ENCODE measurements at places on chromosomes 1 and 21.

GRCh38 chr1:186948535-186948934 lies 119.8 kb downstream of the PLA2G4A start:
- no peak for DNase-seq

DNA sequence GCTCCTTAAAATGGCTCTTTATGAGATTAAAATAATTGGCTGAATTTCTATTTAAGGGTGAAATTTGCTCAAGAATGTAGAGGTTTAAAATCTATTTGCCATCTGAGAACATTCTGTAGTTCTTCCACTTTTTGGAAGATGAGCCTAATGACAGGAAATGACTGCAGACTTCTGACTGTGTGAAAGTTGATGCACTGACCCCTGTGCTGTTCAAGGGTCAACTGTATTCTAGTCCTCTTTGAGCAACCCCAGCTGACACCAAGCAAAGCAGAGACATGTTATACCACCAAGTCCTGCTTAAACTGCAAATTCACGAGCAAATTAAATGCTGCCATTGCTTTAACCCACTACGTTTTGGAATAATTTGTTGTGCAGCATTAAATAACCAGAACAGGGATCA lies 26.6 kb downstream of the DDAH1 start:
- DNase-seq = no peak

- no peak for DNase-seq
Observed at GRCh38 chr1:89994231-89994804, 592 bp upstream of the ZNF326 start.

- DNase-seq = no peak
Observed at GRCh38 chr1:87061742-87062156, 147.3 kb downstream of the HS2ST1 start.

DNA sequence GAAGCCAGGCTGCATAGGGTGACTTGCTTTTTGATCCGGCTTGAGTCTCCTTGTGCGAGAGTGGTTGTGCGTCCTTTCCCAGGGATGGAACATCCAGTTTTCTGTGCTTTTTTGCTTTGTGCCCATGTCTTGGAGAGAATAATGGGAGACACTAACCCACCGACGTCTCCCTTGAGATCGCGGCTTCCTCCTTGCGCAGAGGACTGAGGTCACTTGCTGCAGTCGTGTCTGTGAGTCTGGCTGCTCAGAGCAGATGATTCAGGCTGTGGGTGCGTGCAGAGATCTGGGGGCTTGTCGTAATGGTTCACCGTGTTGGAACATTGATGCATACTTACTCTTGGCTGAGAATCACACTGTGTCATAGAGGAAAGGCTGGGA lies 164.5 kb upstream of the CACNA1E start:
- DNase-seq = no peak

- no peak for DNase-seq
Observed at GRCh38 chr1:226125831-226126230, 60.7 kb downstream of the ACBD3 start.

DNA sequence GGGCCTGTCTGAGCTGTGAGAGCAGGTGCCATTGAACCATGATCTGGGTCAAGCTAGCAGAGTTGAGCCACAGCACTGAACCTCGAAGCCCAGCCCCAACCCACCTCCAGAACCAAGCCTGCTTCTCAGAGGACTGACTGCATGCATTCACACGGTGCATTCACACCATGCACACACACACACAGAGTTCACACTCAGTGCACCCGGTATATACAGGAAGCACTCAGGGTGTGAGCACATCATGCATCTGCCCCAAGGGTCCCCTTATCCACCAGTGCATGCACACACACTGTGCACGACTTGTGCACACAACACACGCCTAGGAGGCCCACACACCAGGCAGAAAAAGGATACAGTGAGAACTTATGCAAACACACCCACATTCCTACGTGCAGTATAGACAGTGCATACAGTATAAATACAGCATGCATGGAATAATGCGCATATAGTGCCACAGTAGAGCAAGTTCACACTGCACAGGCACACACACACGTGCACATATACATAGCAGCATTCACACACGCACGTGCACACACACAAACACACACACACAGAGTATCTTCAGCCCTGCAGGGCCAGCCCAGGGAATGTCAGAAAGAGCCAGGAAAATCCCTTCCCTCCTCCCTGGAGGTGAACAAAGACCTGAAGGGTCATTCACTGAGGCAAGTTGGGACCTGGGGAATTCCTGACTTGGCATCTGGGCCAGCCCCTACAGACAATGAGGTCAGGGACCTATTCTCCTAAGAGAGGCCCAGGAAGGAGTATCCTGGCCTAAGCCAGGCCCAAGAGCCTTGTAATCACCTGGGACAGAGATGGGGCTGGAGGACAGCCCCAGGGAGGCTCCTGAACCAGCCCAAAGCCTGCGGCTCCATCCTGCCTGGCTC lies 42.1 kb downstream of the CAMK2N1 start:
- no peak for DNase-seq

DNA sequence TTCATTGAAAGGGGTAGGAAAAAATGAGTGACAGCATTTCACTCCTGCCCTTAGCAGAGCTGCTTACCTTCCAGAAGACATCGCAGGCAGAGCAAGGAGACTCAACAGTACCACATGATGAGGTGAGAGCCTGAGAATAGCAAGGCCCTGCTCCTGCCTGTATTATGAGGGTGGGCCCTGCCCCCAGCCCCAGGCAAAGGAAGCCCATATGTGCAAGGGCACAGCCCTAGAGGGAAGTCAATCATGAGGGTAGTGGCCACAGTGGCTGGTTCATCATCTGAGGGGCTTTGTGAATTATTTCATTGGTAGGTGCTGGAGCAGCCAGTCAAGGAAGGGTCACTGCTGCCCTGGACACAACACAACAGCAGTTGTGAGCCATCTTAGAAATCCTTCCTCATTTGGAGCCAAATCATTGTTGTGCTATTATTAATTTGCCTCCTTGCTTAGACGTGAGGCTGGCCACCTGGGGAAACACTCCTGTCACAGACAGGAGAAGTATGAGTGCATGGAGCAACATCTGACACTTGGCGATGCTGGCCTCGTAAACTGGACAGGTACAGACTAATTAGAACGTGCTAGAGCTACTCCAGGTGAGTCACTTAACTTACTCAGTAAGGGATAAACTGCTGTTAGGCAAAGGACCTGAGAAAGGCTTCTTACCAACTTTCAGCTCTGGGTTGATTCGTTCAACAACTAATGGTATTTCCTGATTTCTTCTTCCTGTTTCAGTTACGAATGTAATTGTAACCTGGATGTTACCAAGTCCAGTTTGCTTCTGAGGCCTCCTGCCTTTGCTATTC lies 22.7 kb upstream of the ACBD6 start:
- no peak for DNase-seq

DNA sequence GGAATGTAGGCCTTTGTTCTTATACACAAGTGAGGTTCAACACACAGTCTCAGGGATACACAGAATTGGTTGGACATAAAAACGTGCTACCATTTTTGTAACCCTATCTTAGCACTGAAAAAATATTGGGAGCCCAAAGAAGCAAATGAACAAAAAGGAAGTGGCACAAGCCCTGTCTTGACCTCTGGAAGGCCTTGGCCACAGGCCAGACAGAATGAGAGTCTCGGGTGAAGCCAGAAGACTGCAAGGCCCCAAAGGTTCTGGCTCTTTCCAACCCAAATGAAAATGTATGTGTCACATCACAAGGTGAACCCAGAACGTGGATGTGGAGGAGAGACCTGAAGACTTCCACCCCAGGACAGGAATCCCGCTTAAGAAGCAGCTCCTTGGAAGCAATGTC lies 57.3 kb downstream of the PGBD5 start:
- DNase-seq = no peak

GRCh38 chr1:70616946-70617345 lies 205.9 kb downstream of the CTH start:
- DNase-seq = no peak

GRCh38 chr1:66359269-66359668 lies 174.7 kb upstream of the SGIP1 start:
- DNase-seq = no peak

DNA sequence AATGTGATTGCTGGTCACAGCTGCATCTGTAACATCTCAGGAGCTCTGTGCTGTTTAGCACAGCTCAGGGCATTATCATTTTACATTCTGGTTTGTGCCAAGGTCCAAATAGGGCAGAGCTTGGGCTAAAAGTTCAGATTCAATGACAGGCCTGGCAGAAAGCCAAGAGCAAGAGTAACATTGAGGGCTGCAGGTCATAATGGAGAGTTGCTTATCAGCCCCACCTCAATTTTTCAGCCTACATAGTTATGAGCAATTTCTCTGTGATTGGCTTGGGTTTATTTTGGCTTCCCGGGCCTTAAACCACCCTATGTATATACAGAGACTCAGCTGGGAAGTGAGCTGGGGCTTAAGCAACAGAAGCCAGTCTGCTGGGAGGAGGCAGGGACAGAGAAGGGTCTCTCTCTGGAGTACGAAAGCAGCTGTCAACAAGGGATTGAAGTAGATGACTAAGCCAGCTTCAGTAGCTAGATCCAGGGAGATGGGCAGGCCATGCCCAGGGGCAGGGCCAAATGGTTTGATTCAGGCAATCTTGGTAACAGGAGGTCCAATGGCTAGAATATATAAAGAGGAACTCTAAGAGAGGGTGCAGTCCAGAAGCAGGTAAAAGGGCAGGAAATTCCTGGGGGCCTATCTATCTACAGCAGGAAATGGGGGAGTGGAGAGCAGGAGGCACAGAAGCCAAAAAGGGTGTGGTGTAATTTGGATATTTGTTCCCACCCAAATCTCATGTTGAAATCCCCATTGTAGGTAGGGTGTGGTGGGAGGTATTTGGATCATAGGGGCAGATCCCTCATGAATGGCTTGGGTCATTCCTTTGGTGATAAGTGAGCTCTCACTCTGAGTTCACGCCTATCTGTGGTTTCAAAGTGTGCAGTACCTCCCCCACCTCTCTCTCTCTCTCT lies 49.0 kb downstream of the BRINP2 start:
- DNase-seq = no peak

DNA sequence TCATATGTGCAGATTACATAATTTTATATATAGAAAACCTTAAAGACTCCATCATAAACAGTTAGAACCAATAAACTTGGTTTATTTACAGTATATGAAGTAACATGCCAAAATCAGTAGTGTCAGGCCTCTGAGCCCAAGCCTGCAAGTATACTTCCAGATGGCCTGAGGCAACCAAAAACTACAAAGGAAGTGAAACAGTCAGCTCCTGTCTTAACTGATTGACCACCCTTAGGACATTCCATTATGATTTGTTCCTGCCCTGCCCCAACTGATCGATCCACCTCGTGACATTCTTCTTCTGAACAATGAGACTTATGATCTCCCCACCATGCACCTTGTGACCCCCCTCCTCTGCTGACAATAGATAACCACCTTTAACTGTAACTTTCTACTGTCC lies 630.3 kb downstream of the AMY1C start:
- DNase-seq = no peak

DNA sequence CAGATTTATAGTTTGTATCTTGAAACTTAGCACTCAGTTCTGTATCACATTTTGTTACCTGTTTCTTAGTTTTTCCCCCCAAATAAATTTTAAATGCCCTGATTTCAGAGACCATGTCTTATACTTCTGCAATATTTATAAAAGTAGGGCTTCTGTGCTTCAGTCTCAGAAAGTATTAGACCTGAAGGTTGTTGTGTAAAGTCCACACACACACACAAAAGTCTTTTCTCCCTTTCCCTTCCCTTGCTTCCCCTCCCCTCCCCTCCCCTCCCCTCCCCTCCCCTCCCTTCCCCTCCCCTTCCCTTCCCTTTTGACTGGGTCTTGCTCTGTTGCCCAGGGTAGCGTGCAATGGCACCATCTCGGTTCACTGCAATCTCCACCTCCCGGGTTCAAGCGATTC lies 41.0 kb upstream of the KCNK1 start:
- DNase-seq = no peak

DNA sequence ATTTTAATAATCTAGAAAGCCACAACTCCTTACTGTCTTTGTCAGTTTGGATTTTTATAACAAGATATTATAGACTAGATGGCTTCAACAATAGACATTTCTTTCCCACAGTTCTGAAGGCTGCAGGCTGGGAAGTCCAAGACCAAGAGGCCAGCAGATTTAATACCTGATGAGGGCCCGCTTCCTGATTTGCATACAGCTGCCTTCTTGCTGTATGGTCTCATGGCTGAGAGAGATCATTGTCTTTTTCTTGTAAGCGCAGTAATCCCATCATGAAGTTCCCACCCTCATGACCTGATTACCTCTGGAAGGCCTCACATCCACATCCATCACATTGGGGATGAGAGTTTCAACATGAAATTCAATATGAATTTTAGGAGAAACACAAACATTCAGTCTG lies 9.8 kb downstream of the RPS6KC1 start:
- no peak for DNase-seq

DNA sequence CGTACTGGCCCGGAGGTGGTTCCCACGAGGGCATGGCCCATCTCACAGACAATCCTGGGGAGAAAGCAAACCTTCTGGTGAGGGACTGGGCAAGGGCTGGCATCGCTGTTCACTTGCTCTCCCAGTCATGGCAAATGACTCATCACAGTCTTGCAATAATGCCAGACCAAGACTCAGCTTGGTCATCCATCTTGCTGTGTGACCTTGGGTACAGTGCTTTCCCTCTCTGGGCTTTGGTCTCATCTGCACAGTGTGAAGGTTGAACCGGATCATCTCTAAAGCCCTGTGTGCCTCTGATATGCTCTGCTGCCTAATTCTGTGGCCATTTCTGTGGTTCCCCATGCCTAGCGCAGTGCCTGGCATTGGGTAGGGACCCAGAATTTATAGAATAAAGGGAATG lies 143.6 kb upstream of the CD34 start:
- no peak for DNase-seq

GRCh38 chr1:190138266-190138665 lies 339.4 kb downstream of the BRINP3 start:
- DNase-seq = no peak

DNA sequence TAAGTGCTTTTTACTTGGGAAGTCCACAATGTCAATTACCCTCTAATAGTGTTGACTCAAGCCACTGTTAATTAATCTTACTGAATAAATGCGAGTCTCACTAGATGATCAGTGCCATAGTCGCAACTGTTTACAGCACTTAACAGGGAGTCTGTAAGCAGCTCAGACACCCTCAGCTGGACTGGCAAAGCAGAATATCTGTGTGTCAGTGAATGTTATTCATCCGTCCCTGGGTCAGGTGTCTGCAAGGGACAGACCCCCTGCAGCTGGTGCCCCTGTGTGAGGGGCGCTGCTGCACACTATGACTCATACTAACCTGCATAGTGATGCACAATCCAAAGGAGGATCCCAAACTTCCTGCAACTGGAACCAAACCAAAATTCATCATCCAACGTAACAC lies 306.5 kb downstream of the HHIPL2 start:
- peak; percentile 70 for DNase-seq

- no peak for DNase-seq
Observed at GRCh38 chr1:162387226-162388082, 5.9 kb downstream of the C1orf226 start.
